ENCODE measurements at places on chromosomes 1 and 21.

GRCh38 chr1:212986551-212986950, 29.1 kb downstream of the ANGEL2 start:
- DNase-seq: no peak

DNA sequence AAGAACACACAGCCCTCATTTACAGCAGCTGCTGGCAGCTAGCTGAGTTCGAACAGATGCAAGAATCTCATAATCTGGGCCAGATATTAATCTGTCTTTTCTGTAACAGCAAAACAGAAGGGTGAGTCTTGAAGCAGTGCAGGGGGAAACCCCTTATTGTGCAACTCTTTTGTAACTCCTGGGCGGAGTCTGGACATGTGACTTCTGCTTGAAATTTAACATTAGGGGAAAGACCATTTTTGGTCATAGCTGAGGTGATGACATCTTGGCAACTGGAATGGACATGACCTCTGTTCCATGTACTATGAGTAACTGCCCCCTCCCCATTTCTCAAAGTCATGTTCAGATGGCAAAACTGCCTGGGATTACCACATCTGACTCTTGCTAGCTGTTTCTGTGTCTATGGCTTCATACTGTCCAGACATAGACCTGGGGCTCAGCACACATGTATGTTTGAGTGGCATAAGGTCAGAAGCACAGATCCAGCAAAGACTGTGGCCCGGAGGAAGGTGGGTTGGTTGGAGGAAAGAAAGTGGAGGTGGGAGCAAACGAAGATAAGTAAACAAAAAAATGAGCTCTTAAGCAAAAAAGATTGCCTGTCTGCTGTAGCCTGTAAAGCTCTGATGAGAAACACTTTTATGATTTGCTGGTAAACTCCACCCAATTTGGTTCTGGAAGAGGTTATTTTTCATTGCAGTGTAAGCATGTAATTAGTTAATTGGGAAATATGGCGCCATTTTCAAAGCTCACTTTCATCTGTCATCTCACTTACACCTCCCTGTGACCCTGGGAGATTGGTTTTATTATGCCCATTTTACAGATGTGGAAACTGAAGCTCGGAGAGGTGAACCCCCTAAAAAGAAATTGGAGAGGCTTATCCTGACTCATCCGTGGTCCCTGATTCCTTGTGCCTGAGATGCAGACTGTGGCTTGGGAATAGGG, 26.1 kb downstream of the ETS2 start:
- DNase-seq: peak; percentile 75

DNA sequence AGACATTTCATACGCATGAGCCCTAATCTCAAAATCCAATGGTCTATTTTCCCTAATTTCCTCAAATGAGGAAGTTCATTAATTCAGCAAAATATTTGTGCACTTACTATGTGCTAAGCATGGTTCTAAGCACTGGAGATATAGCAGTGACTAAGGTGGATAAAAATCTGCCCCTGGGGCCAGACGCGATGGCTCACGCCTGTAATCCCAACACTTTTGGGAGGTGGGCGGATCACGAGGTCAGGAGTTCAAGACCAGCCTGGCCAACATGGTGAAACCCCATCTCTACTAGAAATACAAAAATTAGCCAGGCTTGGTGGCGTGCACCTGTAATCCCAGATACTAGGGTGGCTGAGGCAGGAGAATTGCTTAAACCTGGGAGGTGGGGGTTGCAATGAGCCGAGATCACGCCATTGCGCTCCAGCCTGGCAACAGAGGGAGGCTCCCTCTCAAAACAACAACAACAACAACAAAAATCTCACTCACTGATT, 4.3 kb upstream of the MIIP start:
- DNase-seq: no peak

- DNase-seq: no peak
These were observed 2.4 kb upstream of the CHI3L2 start for GRCh38 chr1:111225091-111225490.

- peak; percentile 81 for DNase-seq
These were observed 683 bp upstream of the EFNA4 start for GRCh38 chr1:155062702-155063411.

DNA sequence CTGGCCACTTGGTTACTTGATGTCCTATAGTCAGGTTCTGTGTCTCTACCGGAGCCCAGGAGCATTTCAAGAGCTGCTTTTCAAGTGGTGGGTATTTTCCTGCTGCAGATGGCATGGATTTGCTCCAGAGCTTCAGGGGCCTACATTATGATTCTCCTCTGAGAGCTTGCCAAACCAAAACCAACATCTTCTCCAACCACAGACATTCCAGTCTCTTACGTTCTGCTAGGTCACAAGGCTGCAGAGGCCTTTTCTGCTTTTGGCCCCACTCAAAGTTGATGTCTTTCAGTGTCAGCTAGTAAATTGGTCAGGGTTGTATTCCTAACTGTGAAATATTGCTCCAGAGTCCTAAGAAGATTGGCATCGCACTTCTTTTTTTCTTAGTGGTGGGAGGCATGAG, 14.7 kb upstream of the AQP10 start:
- DNase-seq: peak; percentile 63

Measured in astrocyte of the hippocampus (primary cell).